ENCODE measurements at places on chromosomes 12 and 14.

DNA sequence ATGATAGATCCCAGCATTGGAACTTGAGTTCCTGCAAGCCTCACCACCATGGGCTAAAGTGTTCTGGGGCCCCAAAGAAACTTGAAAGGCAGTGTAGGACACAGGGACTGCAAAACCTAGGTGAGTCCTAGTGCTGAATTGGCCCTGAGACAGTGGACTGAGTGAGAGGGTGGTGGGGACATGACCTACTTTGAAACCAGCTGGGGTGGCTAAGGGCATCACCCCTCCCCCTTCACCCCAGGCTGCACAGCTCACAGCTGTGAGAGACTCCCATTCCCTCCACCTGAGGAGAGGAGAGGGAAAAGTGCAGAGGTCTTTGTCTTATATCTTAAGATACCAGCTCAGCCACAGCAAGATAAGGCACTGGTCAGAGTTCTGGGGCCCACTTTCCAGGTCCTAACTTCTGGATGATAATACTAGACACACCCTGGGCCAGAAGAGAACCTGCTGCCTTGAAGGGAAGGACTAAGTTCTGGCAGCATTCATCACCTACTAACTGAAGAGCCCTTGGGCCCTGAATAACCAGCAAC, 62.5 kb downstream of the MAPKAPK5 start:
- no peak for DNase-seq

GRCh38 chr12:26711569-26711968, 121.4 kb downstream of the ITPR2 start:
- DNase-seq = no peak

GRCh38 chr14:102848830-102849525, 71.7 kb downstream of the TRAF3 start:
- no peak for DNase-seq

DNA sequence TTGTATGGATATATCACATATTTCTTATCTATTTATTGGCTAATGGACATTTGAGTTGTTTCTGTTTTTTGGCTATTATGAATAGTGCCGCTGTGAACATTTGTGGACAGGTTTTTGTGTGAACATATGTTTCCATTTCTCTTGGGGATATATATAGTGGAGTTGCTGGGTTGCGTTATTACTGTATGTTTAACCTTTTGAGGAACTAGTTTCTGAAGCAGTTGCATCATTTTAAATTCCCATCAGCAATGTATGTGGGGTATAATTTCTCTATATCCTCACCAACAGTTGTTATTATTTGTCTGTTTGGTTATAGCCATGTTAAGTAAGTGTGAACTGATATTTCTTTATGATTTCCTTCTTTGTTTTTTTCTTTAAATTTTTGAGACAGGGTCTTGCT, 10.7 kb downstream of the TCTN2 start:
- DNase-seq = no peak

DNA sequence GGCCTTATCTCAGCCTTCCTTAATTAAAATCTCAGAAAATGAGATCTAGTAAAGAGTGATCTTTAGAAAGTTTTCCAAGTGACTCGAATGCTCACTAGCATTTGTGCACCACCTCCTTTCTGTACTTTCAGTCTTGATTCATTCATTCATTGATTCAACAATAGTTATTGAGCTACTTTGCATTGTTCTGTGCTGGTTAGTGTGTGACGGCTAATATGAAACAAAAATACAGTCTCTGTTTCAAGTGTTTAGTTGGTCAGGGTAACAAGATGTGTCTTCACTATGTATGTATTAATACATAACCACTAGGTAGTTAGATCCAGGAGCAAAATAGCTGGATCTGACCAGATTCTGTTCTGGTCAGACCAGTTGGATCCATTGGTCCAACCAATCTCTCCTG, 100.9 kb downstream of the FAR2 start:
- DNase-seq = no peak

DNA sequence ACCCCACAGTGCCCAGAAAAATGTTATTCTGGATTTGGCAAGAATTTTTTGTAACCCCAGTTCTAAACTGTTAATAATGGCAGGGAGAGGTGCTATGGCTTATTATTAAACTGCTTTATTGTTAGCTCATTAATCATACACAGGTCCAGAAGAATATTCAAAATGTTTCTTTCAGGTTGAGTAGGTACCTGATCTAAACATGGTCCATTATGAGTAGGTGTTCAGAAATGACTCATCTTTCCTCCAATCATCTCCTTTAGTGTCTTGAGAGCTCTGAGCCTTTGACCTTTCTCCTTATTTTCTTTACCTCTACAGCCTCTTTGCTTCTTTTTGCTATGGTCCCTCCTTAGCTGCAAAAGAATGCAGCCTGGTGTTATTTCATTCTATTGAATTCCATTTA, 211.0 kb upstream of the GARIN6 start:
- DNase-seq = no peak

GRCh38 chr12:2118481-2119255, 65.9 kb downstream of the CACNA1C start:
- DNase-seq = no peak

GRCh38 chr14:49959822-49960408, 67.0 kb downstream of the ARF6 start:
- no peak for DNase-seq

DNA sequence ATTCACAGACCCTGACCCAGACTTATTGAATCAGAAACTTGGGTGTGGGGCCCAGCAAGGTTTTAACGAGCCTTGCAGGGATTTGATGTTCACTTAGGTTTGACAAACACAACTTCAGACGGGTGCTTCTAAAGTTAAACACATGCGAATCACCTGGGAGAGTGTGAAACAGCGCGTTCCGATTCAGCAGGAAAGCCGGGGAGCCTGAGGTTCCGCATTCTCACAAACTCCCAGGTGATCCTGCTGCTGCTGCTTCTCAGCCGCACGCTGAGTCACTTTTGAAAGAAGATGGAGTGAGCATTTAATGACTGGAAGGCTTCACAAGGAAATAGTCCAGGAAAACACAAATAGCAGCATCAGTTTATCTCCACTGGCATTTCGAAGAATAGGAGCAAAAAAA, 44.2 kb upstream of the DDX11 start:
- DNase-seq = no peak

DNA sequence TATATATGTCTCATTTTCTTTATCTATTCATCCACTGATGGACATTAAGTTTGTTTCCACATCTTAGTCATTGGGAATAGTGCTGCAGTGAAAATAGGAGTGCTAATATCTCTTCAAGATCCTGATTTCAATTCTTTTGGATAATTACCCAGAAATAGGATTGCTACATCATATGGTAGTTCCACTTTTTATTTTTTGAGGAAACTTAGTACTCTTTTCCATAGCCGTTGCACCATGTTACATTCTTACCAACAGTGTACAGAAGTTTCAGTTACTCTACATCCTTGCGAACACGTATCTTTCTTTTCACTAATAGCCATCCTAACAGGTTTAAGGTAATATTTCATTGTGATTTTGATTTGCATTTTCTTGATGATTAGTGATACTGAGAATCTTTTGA, 29.8 kb downstream of the TESPA1 start:
- no peak for DNase-seq

GRCh38 chr12:5033883-5034282, 9.8 kb upstream of the KCNA5 start:
- DNase-seq = no peak

DNA sequence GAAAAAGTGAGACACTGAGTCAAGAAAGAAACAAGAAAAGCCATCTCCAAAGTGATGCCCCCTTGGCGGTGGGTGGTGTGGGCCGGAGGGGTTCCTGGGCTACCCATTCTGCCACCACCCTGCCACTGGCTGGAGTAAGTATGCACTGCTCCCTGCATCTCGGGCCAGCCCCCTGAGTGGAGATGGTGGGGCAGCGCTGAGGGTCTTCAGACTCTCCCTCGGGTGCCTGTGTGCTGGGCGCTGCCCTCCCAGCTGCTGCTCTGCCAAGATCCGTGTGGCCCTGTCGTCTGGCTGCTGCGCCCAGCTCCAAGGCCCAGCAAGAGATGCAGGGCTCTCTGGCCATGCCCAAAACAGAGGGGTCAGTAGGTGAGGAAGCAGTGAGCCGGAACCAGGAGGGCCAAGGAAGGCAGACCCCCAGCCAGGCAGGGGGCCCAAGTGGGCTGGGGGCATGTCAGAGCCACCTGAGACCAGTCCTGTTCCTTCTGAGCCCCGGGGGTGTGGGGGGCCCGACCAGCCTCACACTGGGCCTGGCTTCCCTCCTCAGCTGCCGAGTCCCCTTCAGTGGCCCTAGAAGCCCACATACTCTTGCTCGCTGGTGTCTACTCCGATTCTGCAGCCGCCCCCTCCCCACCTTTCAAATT, 5.2 kb downstream of the GPR132 start:
- no peak for DNase-seq

DNA sequence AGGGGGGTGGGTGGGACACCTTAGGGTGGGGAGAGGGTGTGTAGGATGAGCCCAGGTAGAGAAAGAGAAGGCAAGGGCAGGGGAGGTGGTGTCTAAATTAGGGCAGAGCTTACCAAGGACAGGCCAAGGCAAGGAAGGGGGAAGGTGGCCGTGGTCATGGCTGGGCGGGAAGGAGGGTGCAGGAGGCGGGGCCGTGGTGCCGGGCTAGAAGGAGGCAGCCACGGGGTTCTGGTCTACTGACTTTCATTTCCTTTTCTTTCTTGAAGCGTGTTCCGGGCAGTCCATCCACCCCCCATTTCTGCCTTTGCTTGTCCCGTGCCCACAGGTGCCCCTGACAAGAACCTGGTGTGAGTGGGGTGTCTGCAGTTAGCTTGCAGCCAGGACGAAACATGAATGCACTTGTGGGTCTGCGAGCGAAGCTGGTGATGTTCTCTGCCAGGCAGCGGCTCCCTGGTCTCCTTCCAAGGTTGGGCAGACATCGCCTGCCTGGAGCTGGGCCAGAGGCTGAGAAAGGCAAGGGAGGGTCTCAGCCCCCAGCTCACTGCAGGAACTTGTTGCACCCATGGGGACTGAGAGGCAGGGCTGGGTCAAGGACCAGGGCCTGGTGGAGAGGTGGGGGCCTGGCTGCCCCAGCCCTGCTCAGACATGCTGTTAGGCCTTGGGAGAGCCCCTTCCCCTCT, 58.2 kb downstream of the KIF26A start:
- no peak for DNase-seq

DNA sequence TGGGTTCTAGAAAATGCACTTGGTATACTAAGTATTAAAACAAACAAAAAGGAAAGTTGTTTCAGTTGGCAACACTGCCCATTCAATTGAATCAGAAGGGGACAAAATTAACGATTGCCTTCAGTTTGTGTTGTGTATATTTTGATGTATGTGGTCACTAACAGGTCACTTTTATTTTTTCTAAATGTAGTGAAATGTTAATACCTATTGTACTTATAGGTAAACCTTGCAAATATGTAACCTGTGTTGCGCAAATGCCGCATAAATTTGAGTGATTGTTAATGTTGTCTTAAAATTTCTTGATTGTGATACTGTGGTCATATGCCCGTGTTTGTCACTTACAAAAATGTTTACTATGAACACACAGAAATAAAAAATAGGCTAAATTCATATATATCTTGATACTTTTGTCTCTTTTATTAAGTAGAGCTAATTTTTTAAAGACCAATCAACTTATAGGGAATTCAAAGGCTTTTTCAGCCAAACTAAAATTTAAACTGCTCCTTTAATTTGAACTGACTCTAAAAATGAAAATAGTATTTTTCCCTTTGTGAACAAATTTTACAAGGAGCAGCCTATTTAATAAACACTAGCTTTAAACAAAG, 2.8 kb downstream of the FOXG1 start:
- no peak for DNase-seq

DNA sequence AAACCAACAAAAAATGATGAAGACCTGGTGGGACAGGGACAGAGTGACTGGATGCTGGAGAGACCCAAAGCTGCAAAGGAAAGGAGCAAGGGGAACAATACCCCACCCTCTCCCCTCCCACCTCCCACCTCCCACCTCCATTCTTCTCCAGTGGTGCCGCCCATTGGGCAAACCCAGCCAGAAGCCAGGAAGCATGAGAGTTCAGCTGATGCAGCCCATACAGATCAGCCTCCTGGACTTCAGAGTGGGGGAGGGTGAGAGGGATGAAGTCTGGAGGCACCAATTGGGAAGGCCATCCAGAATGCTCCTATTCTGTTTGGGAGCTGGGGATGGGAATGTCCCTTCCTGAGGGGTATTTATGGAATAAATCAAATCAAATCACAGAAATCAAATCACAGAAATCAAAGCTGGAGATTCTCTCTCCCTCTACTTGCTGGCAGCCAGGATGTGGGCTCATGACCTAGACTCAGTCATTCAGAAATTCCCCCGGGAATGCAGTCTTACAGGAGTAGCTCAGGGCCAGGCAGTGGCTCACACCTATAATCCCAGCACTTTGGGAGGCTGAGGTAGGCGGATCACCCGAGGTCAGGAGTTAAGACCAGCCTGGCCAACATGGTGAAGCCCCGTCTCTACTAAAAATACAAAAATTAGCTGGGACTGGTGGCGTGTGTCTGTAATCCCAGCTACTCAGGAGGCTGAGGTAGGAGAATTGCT, 31.1 kb downstream of the IRF2BPL start:
- no peak for DNase-seq

DNA sequence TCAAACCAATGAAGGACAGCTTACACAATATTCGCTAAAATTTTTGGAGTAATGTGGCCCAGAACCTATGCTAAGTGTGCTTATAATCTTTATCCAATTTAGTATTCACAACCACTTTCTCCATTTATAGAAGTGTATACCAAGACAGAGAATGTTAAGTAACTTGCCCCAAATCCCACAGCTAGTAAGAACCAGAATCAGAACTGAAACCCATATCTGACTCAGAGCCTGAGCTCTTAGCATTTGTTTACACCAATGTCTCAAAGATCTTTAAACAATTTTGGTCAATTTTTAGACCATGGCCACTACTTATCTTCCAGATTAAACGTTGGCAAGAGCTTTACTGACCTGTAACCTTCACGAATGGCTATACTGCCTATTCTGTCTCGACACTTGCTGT, 53.0 kb downstream of the PAPLN start:
- no peak for DNase-seq

DNA sequence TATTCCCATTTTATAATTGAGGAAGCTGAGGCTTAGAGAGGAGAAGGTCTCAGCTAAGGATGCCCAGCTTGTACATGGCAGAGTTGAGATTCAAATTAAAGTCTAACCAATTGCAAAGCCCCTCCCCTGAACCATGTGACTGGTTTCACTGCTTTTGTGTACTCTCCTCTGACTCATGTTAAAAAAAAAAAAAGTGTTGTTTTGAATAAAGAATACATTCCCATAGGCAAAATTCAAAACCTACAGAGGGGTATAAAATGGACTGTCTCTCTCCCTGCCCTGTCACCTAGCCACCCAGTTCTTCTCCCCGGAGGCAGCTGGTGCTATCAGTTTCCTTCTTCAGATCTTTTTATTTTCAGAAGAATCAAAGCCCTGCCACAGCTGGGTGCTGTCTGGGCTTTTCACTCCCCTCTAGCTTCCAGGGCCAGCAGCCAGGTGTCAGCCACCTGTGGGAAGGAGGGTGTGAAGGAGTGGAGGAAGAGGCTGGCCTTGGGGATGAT, 5.4 kb downstream of the PSMD9 start:
- DNase-seq = no peak

DNA sequence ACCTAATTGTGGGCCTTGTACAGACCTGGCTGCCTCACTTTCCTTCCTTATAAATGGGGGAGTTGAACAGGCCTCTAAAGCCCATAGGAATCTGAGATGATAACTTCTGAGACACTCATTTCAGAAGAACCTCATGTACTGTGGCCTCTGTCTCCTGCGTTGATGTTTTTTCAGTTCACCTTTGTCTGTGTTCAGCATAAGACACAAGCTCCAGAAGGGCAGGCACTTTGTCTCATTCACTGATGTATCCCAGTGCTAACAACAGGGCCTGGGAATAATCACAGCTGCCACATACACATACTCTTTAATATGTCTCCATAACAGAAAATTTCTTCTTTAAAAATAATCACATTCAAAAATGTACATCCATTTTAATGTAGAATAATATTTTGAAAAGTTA, 3.3 kb downstream of the FGD6 start:
- DNase-seq = no peak

Data from effector CD4-positive, alpha-beta T cell (primary cell).